Gastroesophageal sphincter (tissue), 4 donors: ENCODE measurements at places on chromosomes 11 and 22. TPM values are rescaled to one million over a fixed set of nuclear protein-coding genes. Genes with fewer than 3 reads are reported as not detected.

The FOSL1 gene
- 24.9 TPM for total RNA-seq

The UBQLN3 gene
- 0.62 TPM for total RNA-seq

The SLC16A8 gene
- total RNA-seq: not detected

The DBX1 gene
- total RNA-seq: not detected

The CEND1 gene
- 0.62 TPM for total RNA-seq

The OR4A16 gene
- total RNA-seq: not detected

The OR5B2 gene
- total RNA-seq: not detected

The ACTN3 gene
- not detected for total RNA-seq

DNA sequence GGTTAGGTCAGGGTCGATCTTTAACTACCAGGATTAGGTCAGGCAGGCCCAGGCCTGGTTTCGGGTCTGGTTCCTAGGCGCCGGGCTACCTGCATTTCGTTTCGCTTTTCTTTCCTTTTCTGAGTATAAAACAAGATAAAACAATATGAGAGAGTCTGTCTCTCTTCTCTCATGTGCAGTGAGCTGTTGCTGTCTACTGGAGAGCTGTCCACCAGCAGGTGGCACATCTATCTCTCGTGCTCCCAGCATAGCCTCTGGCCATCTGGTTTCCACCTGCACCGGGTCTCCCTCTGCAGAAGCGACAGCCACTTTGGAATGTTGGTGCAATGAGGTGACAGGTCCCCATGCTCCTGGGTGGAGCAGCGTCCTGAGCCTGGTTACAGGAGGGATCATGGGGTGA is 27.6 kb downstream of the RIBC2 start:
- ATAC-seq: peak; percentile 83

- no peak for ATAC-seq
Measured at GRCh38 chr22:29208879-29209623, 3.4 kb downstream of the EMID1 start.

- ATAC-seq: no peak
Measured at GRCh38 chr22:41446057-41446501, 522 bp downstream of the TOB2 start.

DNA sequence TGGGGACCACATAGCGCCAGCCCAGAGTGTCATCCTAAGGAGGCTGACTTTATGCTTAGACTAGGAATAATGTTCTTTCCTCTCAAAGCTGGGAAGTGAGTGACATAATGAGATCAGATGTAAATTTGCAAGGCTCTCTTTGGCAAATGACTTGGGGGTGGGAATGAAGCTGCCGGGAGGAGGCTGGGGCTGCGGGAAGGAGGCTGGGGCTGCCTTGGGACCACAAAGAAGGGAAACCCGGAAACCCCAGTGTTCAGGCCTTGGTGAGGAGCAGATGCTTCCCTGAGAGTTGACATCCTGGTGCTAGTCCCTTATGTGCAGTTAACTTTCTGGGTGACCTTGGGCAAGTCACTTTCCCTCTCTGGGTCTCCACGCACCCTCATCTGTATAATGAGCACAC is 182.0 kb downstream of the CHST1 start:
- ATAC-seq: no peak

DNA sequence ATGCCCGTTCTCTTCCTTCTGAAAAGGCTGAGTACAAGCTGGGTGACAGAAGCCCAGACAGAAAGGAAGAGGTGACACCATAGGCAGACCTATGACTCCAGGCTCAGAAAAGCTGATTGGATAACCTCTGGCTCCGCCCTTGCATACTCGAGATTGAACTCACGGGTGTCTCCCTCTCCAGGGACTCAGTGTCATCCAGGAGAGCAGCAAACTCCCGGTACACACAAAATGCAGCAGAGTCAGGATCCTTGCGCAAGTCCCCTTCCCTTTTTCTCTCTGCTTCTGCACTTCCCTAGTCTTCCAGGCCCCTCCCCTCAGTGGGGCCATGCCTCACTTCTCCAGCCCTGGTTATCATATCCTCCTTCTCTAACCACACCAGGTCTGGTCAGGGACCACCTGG is 9.8 kb downstream of the SCN4B start:
- no peak for ATAC-seq

GRCh38 chr11:13947379-13947778 is 15.1 kb upstream of the SPON1 start:
- ATAC-seq: no peak

GRCh38 chr11:69647761-69648497 is 7.0 kb downstream of the CCND1 start:
- ATAC-seq: no peak

- ATAC-seq: no peak
Measured at GRCh38 chr11:35330931-35331330, 88.4 kb downstream of the SLC1A2 start.

- no peak for ATAC-seq
Measured at GRCh38 chr11:128598096-128598495, 10.7 kb upstream of the ETS1 start.
